GM13977 (cell line): ENCODE measurements at places on chromosomes 7 and 10.
A peak's percentile ranks its signal among the peaks of the same experiment; 100 is the strongest.

DNA sequence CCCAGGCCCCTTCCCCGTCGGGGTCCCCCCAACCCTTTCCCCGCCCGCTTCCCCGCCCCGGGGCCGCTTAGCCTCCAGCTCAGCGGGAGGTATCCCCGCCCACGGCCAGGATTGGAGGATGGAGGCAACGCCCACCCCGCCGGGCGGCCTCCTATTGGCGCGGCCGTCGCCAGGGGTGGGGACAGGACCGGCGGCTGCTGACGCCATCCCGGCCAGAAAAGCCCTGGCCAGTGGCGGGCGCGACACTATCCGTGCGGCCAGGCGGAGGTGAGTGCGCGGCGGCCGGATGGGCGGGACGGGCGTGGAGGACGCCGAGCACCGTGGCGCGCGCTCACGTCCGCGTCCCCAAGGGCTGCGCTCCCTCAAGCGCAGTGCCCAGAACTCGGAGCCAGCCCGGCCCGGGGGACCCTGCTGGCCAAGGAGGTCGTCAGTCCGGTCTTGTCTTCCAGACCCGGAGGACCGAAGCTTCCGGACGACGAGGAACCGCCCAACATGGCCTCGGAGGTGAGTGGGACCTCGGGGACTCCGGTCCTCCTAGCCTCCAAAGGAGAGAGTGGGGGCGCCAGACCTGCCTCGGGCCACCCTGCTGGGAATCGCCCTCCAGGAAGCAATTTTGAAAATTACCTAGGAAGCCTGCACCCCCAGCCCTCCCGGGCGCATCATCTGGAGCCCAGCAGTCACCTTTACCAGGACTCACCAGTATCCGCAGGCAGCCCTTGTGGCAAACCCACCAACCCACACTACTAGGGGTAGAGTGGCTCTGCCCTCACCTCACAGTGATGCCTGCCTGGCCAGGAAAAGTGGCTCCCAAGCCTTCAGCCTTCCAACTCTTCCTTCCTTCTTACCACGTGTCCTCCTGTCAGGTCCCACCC is at the start of gene ASL:
ASL (plus strand) TSS at position 230 of the 872 bp plus-strand sequence; CDS start at position 493, 263 bp downstream.
- DNase-seq, result peak; percentile 100

GRCh38 chr10:112653215-112653614 is 206.2 kb downstream of the VTI1A start:
- no peak for DNase-seq

DNA sequence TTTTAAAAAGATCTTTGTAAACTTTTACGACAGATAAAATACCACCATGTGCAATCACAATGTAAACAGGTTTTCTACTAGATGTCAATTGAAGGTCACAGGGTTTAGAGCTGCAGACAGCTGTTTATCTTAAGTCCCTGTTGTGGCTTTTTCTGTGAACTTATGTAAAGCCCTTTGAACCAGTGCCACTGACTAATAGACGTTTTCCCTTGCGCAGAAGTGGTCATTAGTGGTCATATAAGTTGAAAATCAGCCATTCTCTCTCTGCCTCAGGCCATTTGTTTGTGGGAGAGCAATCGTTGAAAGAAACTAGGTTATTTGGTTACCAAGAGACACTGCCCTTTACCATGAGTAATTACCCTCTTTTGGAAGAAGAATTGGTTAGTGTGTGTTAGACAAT is 23.9 kb downstream of the CACNB2 start:
- DNase-seq, result no peak

- DNase-seq, result no peak
These were observed 135.0 kb downstream of the DLG5 start for GRCh38 chr10:77791506-77791905.

DNA sequence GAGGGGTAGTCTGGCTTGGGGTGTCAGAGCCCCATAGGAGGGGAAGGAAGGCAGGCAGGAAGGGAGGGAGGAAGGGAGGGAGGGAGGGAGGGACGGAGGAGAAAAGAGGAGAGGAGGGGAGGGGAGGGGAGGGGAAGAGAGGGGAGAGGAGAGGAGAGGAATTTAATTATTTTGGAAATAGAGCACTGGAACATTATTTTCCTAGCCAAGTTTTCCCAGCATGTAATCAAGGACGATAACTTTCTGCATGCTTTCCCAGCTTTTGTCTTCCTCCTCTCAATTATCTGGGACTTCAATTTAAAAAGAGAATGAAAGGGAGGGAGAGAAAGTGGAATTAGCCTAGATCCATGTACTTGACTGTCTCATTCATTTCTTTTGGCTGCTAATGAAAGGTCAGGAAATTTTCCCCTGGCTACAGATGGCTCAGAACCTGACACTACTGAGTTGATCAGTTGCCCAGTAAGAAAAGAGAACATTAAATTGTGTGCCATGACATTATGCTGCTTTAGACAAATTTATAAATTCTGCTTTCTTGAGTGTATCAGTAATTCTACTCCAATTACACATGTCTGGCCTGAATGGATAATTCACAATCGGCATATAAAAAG is 148.8 kb downstream of the LRRC4 start:
- DNase-seq, result no peak

- no peak for DNase-seq
These were observed 369.4 kb upstream of the IGFBP3 start for GRCh38 chr7:46290374-46291049.

DNA sequence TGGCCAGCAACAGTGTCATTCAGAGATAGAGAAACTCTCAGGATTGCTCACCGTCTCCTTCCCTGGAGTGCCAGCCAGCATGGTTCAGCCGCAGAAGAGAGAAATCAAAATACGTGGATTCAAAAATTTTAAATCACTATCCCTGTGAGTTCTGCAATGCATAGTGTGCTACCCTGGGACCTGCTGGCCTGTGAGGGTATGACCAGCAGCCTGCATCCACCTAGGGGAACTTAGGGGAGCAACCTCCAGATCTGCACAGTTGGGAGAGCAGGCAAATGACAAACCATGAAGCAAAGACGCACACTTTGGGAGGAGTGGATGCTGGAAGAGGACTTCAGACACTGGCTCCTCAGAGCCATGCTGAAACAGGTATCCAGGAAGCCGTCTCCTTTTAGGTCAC is 639.3 kb downstream of the TNS3 start:
- DNase-seq, result no peak

- DNase-seq, result no peak
These were observed 41.1 kb downstream of the ASZ1 start for GRCh38 chr7:117386110-117386706.

DNA sequence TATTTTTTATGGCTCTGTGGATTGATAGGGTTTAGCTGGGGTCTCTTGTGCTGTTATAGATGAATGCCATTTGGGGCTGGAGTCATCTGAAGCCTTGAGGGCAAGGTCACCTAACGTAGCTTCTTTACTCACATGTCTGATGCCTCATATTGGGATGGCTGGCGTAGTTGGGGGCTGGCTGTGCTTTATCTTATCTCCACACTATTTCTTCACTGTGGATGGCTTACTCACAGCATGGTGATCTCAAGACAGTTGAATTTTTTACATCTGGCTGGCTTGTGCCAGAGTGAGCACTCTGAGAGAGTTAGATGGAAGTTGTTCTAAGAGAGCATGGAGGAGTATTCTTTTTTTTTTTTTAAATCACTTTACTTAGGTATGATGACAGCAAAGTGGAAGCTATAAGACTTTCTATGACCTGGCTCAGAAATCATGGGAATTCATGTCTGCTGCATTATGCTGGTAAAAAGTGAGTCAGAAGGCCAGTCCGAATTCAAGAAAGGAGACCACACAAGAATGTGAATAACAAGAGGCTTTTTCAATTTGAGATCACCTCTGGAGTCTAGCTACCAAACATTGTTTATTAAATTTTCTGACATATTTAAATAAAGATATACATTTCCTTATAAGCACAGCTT is 252.4 kb upstream of the TPK1 start:
- DNase-seq, result no peak

- no peak for DNase-seq
These were observed 146.2 kb downstream of the SPAG6 start for GRCh38 chr10:22491480-22491879.

- no peak for DNase-seq
These were observed 452.1 kb downstream of the NXPH1 start for GRCh38 chr7:8885480-8886000.

GRCh38 chr10:68721673-68722335 is 765 bp downstream of the CCAR1 start:
- DNase-seq, result peak; percentile 49

DNA sequence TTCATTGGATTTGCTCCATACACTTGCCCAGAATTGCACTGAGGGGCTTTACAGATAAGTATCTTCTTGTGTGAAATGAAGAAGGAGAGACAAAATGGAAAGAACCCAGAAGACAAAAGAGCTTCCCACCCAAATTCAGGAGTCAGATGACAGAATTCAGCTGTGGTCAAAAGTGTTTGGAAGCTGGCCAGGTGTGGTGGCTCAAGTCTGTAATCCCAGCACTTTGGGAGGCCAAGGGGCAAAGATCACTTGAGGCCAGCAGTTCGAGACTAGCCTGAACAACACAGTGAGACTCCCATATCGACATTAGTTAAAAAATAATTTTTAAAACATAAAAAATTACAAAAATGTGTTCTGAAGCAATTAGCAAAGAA is 27.1 kb downstream of the DUSP5 start:
- DNase-seq, result no peak

- DNase-seq, result no peak
These were observed 21.9 kb downstream of the ERLIN1 start for GRCh38 chr10:100163704-100164621.

DNA sequence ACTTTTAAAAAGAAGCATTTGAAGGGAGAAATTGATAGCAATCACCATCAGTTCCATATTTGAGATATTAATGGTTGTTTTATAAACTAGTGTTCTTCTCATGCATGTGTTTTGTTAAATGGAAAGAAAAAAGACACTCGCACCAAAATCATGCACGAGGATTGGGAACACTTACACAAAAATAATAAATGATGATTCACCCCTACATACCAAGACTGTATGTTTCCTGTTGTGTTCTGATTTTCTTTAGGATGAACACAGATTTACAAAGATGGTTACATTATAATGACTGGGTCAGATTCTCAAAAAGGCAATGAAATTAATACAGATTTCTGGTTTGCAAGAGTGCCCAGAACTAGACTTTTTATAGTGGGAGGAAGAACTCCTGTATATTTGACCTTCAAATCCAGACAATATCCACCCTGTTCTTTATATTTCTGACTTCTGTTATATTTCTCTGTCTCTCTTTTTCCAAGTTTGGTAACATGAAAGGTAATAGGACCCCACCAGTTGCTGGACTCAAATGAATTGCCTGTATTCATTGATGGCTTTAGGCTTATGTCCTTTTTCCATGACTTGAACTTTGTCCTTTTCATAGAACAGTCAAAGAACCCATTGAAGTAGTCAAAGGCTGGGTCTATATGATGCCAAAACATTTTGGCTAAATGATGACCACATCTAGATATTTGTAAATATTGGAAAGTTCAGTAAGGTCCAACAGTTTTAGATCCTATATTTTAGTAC is 54.4 kb downstream of the SEMA3A start:
- DNase-seq, result no peak

DNA sequence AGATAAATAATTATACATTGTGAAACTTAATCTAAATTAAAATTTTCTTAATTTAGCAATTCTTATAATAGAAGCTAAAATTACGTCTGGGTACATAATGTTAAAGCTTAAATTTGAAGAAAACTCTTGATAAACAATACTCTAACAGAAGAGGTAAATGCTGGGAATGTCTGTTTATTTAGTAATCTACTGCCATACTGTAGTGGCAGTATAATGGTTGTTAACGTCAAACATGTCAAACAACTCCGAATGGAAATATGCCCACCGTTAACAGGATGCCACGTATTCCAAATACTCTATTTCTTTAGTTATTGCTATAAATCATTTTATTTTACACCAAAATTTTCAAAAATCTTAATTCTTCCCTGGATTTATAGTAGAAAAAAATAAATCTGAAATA is 40.0 kb upstream of the PTPN12 start:
- DNase-seq, result no peak

GRCh38 chr7:30976381-30976780 is 12.6 kb downstream of the GHRHR start:
- DNase-seq, result no peak

GRCh38 chr7:9407816-9408215 is 974.4 kb downstream of the NXPH1 start:
- DNase-seq, result no peak

DNA sequence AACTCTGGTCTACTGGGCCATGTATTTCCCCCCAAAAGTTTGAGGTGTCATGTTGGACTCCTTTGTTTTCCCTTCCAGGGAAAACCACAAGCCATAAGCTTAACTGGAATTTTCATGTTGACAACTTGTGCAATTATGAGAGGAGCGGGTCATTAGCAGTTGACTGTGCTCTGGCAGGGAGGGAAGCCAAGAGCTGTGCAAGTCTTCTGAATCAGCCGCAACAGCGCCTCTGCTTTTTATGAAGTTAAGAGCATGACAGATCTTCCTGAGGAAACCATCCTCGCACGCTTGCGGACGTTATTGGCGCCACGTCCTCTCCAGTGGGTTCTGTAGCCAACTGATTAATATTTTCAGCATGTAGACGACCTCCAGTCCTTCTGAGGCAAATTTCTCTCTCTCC is 148.7 kb upstream of the MKI67 start:
- DNase-seq, result no peak

DNA sequence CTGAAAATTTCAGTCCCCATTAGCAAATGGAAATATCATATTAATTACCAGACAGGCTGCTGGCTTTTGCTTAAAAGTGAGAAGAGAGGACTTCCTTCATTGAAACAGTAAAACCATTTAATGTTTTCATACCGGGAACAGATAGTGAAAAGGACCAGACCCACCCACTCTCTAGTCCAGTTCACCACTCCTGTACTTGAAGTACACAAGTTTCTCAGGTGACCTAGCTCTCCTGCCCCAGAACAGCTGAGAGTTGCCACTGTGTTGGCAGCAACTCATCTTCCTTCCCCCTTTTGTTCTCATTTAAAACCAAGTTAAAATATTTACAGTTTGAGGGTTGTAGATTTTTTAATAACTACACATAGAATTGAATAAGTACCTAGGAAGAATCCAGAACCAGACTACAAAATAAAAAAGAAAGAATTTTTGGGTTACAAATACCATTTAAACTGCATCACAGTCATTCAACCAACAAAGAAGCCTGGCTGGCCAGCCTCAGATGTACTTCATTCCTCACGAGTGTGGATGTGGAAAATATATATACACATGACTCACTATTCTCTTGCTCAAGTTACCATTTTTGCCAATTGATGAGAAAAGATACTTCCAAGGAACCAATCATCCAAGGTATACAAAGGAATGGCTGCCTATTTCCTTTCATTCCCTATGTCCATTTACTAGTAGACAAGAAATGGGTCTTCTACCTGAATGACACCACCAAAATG is 68.1 kb downstream of the VPS41 start:
- no peak for DNase-seq

GRCh38 chr10:131087464-131088215 is 223.9 kb downstream of the TCERG1L start:
- DNase-seq, result no peak

- no peak for DNase-seq
These were observed 267.5 kb downstream of the PTEN start for GRCh38 chr10:88130912-88131311.

GRCh38 chr7:46932676-46933424 is 649.1 kb downstream of the TNS3 start:
- DNase-seq, result no peak

- DNase-seq, result peak; percentile 68
These were observed 27.1 kb downstream of the PRLHR start for GRCh38 chr10:118568327-118568848.

- no peak for DNase-seq
These were observed 52.1 kb downstream of the SUFU start for GRCh38 chr10:102555781-102556328.
